Thymus (tissue), 14 donors: ENCODE measurements at places on chromosomes 1 and 21. TPM values are rescaled to one million over a fixed set of nuclear protein-coding genes. Genes with fewer than 3 reads are reported as not detected.
A peak's percentile ranks its signal among the peaks of the same experiment; 100 is the strongest.

The CR1L gene
- 0.85 TPM for total RNA-seq

The FAM72C gene
- 3.8 TPM for total RNA-seq

The TMEM82 gene
- not detected for total RNA-seq

The LMX1A gene
- 0.05 TPM for total RNA-seq

The ANKRD34A gene
- total RNA-seq = 0.19 TPM

- H3K27ac ChIP-seq = peak overlapping the region; percentile 43
- H3K4me1 ChIP-seq = peaks cover 23% of the 10 kb centered on the region
- H3K4me3 ChIP-seq = peak overlapping the region; percentile 52
- H3K36me3 ChIP-seq = no peaks in the 10 kb centered on the region
These were observed 16.8 kb upstream of the STMN1 start for GRCh38 chr1:25922971-25923552.

DNA sequence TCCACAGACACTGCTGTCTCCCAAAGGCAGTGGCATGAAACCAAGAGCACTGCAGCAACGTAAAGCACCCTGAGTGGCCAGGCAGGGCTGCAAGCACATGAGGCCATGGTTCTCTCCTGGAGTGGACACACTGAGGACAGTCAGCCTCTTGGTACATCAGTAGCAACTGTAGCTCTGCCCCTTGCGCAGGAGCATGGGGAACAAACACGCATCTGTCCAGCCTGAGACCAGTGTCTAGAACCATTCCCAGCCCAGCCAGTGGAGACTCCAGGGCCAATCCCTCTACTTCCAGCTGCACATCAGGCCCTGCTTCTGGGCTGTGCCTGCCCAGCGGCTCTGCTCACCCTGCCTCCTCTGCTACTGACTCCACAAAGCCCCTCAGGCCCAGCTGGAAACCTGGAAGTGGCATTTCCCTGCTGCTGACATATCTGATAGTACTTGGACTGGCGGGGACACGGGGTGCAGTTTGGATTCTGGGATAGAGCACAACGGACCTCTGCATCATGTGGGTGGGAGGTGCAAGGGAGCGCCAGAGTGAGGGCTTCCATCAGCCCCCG, 49.0 kb downstream of the TOR1AIP2 start:
- H3K4me1 ChIP-seq = peaks cover 35% of the 10 kb centered on the region
- H3K36me3 ChIP-seq = no peaks in the 10 kb centered on the region
- no peak for DNase-seq
- no peak overlapping the region for H3K4me3 ChIP-seq
- H3K27ac ChIP-seq = no peak overlapping the region

- H3K4me3 ChIP-seq = no peak overlapping the region
- H3K27me3 ChIP-seq = no peaks in the 10 kb centered on the region
- peaks cover 8% of the 10 kb centered on the region for H3K4me1 ChIP-seq
- H3K36me3 ChIP-seq = no peaks in the 10 kb centered on the region
- DNase-seq = no peak
These were observed 1.7 kb upstream of the TRAPPC10 start for GRCh38 chr21:44010429-44010828.

- H3K27ac ChIP-seq = no peak overlapping the region
- H3K36me3 ChIP-seq = no peaks in the 10 kb centered on the region
- no peaks in the 10 kb centered on the region for H3K27me3 ChIP-seq
- DNase-seq = no peak
These were observed 150.1 kb downstream of the CDC7 start for GRCh38 chr1:91650764-91651163.

DNA sequence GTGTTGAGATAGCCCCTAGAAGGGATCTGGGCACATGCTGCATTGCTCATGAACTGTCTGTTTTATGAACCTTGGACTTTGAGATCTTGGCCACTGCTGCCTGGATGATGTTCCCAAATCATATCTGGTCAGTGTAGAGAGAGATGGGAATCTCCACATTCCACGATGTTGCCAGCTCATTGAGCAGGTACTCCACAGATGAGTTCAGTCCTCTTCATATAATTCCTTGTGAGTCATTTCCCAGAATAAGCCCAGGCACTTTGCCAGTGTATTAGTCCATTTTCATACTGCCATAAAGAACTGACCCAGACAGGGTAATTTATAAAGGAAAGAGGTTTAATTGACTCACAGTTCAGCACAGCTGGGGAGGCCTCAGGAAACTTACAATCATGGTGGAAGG, 254.0 kb upstream of the RUNX1 start:
- DNase-seq = no peak
- no peaks in the 10 kb centered on the region for H3K27me3 ChIP-seq
- H3K27ac ChIP-seq = no peak overlapping the region
- H3K4me1 ChIP-seq = no peaks in the 10 kb centered on the region
- H3K36me3 ChIP-seq = no peaks in the 10 kb centered on the region

DNA sequence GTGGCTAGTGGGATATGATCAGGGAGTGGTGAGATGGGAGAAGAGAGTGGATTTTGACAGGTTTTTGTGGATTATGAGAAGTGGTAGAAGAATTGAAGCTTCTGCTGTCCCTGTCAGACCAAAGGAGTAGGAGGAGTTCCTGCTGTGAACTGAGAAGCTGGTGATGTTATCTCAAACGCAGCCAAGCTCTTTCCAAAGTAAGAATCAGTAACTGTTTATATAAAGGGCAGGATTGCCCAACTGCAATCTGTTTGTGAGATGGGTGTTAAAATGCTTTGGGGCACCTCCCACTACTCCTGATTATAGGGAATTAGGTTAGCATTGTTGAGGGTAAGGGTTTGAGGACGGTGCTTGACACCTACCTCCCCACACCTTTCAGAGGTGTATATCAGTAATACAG, 60.5 kb upstream of the USP25 start:
- H3K36me3 ChIP-seq = no peaks in the 10 kb centered on the region
- DNase-seq = no peak
- H3K4me1 ChIP-seq = no peaks in the 10 kb centered on the region
- no peak overlapping the region for H3K27ac ChIP-seq
- H3K27me3 ChIP-seq = no peaks in the 10 kb centered on the region
- no peak overlapping the region for H3K4me3 ChIP-seq

DNA sequence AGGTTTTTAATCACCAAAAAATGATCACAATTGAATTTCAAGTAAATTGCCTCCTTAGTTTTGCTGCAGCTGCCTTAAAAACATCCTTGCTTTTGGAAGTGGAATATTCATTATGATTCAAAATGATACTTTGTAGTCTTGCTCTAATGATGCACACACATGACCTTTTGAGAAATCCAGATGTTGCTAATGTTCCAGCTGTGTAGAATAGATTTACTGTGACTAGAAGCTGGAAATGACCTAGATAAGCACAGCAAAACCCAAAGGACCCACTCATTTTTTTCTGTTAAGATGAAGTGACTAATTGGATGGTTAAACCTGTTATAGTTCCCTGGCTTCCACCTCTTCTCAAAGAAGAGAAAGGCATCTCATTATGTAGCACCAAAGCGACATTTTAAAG, 64.6 kb upstream of the RALGPS2 start:
- H3K4me1 ChIP-seq = no peaks in the 10 kb centered on the region
- no peak overlapping the region for H3K27ac ChIP-seq
- no peak for DNase-seq
- no peaks in the 10 kb centered on the region for H3K36me3 ChIP-seq
- H3K4me3 ChIP-seq = no peak overlapping the region

DNA sequence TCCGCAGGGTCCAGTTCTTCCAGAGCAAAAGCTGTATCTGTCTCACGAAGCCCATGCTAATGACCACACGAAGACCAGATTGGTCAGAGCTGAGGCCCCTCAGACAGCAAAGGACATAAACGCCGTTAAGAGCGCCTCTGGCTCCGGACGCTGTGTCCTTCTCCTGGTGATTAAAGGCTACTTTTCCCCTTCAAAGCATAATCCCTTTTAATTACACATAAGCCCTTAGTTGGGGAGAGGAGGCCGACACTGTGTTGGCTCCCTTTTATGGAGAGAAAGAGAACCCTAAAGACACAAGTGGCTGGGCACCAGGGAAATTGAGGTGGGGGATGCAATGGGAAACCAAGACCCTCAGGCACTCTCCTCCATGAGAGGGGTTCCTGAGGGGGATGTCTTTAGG, at the start of gene ABCA4:
Gene ABCA4, minus strand, starts transcription at position 158 of the 400 bp plus-strand sequence. Its CDS starts 103 bp downstream, at position 55.
- H3K4me1 ChIP-seq = no peaks in the 10 kb centered on the region
- no peaks in the 10 kb centered on the region for H3K27me3 ChIP-seq
- no peaks in the 10 kb centered on the region for H3K36me3 ChIP-seq
- no peak within 1 kb of the TSS for H3K27ac ChIP-seq
- H3K4me3 ChIP-seq = no peak within 1 kb of the TSS

- no peak overlapping the region for H3K27ac ChIP-seq
- H3K36me3 ChIP-seq = no peaks in the 10 kb centered on the region
These were observed 392.3 kb downstream of the OMA1 start for GRCh38 chr1:58154256-58154655.
